ENCODE measurements at places on chromosomes 2 and 18.

DNA sequence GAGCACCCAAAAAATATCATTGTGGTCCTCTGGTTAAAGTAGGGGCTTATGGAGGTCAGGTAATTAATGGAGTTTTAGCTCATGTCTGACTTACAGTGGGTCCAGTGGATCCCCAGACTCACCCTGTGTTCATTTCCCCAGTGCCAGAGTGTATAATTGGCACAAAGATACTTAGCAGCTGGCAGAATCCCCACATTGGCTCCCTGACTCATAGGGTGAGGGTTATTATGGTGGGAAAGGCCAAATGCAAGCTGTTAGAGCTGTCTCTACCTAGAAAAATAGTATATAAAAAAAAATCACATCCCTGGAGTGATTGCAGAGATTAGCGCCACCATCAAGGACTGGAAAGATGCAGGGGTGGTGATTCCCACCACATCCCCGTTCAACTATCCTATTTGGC lies 1067.6 kb upstream of the ACVR2A start:
- DNase-seq: no peak

- DNase-seq: no peak
Measured at GRCh38 chr2:160205505-160205904, 5.4 kb upstream of the ITGB6 start.

GRCh38 chr2:64141674-64142405 lies 2.4 kb downstream of the PELI1 start:
- DNase-seq: no peak

DNA sequence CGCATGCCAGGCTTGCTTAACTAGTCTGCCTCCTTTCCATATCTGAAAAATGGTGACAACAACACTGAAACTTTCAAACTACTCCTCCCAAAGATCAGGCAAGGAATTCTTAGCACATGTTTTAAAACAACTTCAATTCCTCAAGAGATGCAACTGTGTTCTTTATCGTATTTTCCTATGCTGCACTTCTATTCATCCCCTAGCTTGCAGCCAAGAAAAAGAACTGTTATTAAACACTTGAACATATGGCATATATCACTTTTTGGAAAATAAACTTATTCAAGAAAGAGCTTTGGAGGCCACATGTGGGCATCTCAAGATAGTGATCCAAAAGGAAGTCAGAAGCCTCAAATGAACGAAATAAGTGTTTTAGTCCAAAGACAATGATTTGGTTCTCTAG lies 75.6 kb upstream of the STAM2 start:
- no peak for DNase-seq

- DNase-seq: no peak
Measured at GRCh38 chr2:241349941-241350340, 6.1 kb upstream of the FARP2 start.

GRCh38 chr2:204228169-204228886 lies 291.8 kb downstream of the ICOS start:
- peak; percentile 85 for DNase-seq

DNA sequence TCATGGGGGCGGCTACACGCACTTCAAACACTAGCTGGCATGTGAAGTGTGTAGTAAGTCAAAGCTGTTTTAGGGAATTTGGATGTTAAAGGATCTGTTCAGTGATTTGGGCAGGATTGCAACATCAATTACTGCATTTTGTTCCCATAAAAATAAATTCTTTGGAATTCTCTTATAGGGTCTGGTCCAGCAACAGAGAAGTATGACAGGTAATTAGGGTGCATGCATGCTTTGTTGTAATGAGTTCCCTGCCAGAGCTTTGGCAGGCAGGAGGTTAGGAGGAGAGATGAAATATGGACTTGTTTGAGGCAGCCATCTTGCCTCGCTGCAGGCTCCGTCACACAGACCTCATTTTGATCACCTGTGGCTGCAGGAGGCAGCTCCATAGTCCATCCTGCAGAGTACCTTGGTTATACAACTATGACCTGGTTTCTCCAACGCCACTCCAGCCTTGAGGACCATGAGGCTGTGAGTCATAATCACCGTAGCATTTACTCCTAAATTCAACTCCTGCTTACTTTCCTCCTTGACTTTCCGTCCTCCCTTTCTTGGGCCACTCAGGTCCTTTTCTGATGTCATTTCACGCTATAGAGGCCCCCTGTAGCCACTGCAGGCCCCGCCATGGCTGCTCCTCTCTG lies 26.5 kb upstream of the EML4 start:
- peak; percentile 53 for DNase-seq

- DNase-seq: no peak
Measured at GRCh38 chr18:35564795-35565453, 16.6 kb upstream of the GALNT1 start.

GRCh38 chr2:68371581-68371980 lies 6.5 kb downstream of the PLEK start:
- DNase-seq: no peak

DNA sequence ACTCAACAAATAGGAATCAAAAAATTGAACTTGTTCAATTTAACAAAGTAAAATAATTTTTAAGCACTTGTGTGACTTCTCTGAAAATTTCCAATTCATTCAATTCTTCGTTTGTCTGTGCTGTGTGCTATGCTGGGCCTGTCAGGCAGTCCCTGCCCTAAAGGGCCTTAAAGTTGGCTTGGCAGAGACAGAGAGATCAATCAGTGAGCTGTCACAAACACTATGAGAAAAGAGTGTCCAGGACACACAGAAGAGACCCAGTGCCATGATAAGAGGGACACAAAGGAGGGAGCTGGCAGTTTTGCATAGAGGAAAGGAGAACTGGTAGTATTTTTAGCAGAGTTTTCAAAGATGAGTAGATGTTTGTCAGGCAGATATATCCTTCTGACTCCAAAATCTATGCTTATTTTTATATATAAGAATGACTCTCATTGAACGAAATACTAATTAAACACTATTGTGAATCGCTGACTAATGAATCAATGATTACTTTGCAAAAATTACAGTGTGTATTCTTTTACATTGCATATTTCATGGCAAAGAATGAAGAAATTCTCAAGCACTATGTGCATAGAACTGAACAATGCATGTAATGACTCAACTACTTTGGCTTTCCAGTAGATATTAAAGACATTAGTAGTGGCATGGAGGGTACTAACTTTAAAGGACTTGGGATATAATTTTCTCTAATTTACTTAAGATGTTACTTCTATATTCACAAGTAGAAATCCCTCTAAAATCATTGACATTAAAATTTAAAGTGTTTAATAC lies 193.3 kb upstream of the BOD1L2 start:
- no peak for DNase-seq

DNA sequence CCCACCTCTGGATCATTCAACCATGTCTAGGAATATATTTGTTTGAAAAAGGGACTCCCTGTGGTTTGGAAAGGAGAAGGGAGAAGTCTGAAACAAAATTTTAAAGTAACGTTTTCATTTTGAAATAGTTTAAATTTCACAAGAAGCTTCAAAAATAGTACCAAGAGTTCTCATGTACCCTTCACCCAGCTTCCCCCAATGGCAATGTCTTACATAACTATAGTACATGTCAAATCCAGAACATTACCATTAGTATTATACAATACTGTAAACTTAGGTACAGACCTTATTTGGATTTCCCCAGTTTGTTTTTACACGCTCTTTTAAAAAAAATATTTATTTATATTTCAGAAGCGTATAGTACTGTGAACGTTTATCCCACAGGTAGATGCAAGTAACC lies 4.0 kb upstream of the LYG2 start:
- DNase-seq: no peak
